CD14-positive monocyte (primary cell): ENCODE measurements at places on chromosomes 2 and 18. TPM values are rescaled to one million over a fixed set of nuclear protein-coding genes. Genes with fewer than 3 reads are reported as not detected.

Gene SERPINB5
- not detected for polyA plus RNA-seq

Gene GALNT5
- polyA plus RNA-seq, result not detected

GRCh38 chr2:161246281-161246680, 61.9 kb upstream of the PSMD14 start:
- DNase-seq, result no peak
- H3K4me1 ChIP-seq, result peaks cover 4% of the 10 kb centered on the region
- peaks cover 38% of the 10 kb centered on the region for H3K27me3 ChIP-seq
- no peak overlapping the region for H3K27ac ChIP-seq

DNA sequence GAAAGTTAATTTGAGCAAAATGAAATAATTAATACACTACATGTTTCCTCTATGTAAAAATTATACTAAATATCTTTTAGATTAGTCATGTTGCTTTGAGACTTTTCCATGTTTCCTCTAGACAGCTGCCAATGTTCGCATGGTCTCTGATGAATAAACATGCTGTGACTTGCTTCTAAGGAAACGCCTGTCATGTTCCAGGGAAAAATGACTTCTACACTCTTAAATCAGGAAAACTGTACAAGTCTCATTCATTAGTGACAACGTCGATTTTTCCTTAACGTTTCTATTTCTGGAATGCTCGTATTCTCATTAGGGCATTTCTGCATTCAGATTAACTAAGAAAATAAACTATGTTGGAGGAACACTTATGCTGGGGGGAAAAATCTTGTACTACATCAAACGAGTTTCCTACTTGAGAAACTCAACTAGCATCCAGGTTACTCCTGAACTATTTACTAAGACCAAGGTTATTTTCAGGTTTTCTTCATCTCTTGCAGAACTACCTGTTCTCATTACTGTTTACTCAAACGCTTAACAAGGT, 1.6 kb downstream of the COBLL1 start:
- no peak overlapping the region for H3K27ac ChIP-seq
- no peak for DNase-seq
- H3K4me3 ChIP-seq, result no peak overlapping the region
- peaks cover 14% of the 10 kb centered on the region for H3K27me3 ChIP-seq
- H3K36me3 ChIP-seq, result no peaks in the 10 kb centered on the region

DNA sequence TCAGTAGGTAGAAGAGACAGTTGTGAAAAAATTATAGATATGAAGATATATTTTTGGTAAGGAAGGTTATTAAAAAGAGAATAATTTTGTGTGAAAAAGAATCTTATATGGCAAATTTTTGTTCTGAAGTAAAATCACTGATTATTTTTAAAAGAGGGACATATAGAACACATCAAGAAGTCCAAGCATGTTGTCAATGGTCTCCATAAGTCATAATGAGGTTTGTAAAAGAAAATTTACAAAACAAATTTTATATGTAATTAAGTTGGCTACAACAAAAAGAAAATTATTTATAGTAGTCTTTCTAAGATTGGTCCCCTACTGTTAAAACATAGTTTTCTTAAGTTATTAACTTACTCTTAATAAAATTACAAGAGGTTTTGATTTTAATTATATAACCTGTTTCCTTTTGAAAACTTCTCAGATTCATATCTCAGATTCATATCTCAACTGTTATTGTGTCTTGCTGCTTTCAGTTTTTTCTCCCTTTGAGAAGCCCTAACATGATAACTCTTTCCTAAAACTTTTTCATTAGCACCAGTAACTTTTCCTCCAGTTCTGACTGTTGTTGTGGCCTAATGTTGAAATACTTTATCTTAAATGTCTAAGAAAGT, 81.2 kb downstream of the SH3YL1 start:
- no peak overlapping the region for H3K4me3 ChIP-seq
- H3K27ac ChIP-seq, result no peak overlapping the region
- H3K36me3 ChIP-seq, result no peaks in the 10 kb centered on the region

DNA sequence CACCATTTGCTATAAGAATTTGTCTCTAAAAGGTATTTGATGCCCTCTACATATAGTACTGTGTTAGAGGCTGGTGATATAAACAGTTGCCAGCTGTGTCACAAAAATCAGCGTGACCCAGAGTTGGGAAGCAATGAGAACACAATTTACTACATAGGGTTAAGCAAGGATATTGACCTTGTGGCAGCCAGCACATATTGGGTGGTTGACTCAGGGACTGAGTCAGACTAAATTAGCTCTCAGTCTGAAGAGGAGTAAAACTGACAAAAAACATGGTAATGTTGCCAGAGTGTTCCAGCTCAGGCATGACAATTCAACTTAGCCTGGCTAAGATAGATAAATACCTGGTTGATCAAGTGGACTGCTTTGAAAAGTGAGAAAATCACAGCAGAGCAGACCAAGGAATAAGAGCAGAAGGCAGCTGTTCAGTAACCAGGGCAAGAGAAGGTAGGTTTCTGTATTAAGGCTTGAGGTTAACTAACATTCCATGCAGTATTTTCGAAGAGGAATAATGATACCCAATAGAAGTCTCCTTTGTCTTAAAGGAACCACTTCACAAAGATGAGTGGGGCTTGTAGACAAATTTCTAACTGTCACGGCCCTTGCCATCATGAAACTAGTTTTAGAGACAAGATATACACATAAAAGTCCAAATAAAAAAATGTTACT, 108.2 kb upstream of the ERBB4 start:
- DNase-seq, result no peak
- no peak overlapping the region for H3K27ac ChIP-seq
- H3K36me3 ChIP-seq, result no peaks in the 10 kb centered on the region
- H3K27me3 ChIP-seq, result no peaks in the 10 kb centered on the region

GRCh38 chr18:79870301-79871025, 72.7 kb downstream of the KCNG2 start:
- H3K4me1 ChIP-seq, result no peaks in the 10 kb centered on the region
- H3K27me3 ChIP-seq, result no peaks in the 10 kb centered on the region
- no peak for DNase-seq
- no peak overlapping the region for H3K27ac ChIP-seq
- H3K4me3 ChIP-seq, result no peak overlapping the region
